SHP77 (cell line): ENCODE measurements at places on chromosomes 4 and X.

DNA sequence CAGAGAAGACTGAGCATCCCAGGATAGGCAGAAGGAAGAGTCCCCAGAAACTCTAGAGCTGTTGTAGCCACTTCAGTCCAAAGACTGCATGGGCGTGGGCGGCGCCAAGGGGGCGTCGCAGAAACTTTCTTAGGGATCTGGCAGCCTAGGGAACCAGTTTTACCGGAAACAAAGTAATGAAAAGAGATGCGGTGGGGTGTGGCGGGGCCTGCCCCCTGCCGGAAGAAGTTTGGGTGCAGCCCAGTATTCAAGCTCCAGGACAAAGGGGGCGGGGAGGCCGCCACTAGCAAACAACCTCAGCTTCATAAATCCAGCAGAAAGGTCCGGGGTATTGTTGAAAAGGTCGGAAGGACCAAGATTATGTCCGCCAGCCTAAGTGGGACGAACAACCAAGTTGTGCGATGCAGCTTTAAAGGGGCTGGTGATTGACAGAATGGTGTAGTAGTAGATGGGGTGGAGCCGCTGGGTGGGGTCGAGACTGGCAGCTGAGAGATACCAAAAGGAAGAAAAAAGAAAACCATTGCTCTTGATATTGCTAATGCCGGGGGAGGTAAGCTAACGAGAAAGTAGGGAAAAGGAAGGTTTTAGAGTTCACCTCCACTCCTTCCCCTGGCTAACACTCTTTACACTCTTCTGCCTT lies 190.5 kb downstream of the RRAGB start:
- DNase-seq, result peak; percentile 6

GRCh38 chr4:47073647-47074046 lies 42.3 kb downstream of the GABRB1 start:
- DNase-seq, result no peak

DNA sequence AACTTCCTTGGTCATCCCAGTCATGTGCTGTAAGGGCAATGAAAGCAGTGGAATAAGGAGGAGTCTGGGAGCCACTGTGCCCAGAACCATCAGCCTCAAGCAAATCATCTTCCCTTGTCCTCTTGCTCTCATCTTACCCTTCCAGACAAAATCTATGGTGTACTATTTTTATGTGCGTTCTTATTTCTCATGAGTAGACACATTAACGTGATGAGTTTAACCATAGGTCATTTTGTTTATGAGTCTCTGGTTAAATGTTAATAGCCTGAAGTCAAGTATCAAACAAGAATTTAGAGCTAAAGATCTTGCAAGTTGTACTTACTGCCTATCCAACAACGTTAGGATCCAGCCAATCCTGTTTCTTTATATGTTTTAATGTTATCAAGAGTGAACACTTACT lies 495.3 kb downstream of the SPRY1 start:
- DNase-seq, result no peak

- DNase-seq, result no peak
These were observed 167.6 kb upstream of the ARSJ start for GRCh38 chr4:114146947-114147618.

- no peak for DNase-seq
These were observed 47.6 kb downstream of the THOC2 start for GRCh38 chrX:123685232-123685631.

DNA sequence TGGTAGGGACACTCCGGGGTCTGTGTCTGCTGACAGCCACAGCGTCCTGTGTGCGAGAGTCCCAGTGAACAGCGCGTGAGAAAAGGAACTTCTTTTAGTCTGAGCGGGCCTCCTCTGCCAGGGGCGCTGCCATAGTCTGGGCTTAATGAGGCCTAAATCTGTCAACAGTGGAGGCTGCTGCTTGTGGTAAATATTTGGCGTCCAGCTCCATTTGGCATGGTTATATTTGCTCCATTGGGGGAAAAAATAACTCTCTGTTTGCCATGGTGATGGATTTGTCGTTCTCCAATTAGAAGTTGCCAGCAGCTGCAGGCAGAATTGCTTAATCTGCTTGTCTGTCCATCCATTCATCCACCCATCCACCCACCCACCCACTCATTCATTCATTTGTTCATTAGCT lies 71.4 kb upstream of the PSAPL1 start:
- DNase-seq, result no peak

- DNase-seq, result peak; percentile 14
These were observed 54.1 kb downstream of the BMP3 start for GRCh38 chr4:81084634-81085033.

DNA sequence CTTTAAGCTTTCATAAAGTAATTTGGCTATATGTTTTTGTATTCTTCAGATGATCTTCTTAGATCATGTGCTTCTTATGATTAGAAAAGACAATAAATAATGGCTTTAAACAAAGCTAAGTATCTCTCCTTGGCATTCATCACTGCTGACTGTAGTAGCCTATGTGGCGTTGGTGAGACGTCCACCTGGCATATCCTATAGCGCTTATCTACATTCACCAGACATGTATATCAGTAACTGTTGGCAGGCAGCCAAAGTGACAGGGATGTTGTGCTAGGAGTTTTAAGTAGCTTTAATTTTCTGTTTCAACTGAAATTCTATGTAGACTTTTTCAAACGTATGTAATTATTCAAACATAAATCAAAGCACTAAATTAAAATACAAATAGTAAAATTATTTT lies 276.4 kb downstream of the IL15 start:
- DNase-seq, result no peak

DNA sequence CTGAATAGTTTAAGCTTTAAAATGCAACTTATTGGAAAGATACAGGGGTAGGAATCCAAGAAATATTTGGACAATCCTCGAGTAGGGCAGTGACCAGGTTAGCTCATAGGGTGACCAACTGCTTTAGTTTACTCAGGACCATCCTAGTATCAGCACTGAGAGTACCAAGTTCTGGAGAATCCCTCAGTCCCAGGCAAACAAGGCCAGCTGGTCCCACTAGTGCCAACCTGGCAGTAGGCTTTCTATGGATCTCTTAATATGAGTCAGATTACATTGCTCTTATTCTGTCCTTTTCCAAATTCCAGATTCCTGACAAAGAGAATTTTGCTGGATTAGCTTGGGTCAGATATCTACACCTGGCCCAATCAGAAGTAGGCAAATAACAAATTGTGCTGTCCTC lies 493.7 kb downstream of the KCNIP4 start:
- DNase-seq, result no peak

DNA sequence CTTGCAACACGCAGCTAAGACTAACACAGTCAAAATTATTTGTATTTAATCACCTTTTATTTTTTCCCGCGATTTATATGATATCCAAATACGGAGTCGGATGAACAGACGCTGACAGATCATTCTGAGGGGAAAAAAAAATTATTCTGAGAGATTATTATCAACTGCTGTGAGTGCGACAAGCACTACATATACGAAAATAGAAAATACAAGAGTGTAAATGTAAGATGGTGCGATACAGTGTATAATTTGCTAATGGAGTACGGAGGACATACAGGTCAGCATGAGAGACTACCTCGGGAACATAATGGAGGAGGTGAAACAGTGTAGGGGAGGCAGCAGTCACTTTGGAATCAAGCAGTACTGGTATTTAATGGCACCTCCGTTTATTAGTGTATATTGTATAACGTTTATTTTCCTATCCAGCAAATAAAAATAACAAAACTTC lies 2.8 kb upstream of the LIN54 start:
- peak; percentile 15 for DNase-seq

DNA sequence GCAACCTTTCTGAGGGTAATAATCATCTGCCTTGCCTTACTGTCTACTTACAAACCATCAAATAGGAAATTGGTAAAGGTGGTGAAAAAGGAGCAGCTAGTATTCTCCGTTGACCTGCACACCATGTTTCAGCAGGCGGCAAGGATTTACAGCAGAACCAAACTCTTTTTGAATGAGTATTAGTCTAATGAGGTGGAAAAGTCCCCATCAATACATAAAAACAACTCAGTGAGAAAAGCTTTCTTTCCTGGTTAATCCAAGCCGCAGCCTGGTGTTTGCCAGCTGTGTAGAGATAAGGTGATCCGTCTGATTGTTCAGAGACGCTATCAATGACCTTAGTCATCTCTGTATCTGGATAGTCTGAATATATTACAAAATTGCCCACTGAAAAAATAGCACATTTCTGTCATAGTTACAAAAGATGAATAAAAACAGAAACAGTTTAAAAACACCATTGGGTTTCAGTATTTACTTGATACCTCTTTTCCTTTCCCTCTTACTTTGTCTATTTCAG lies 110.4 kb upstream of the TBC1D9 start:
- DNase-seq, result no peak

GRCh38 chrX:137052643-137053235 lies 18.9 kb upstream of the GPR101 start:
- DNase-seq, result no peak

GRCh38 chr4:3026540-3026939 lies 47.8 kb downstream of the HTT-AS start:
- DNase-seq, result no peak

- DNase-seq, result no peak
These were observed 2.0 kb downstream of the DHX15 start for GRCh38 chr4:24582235-24582832.

- no peak for DNase-seq
These were observed 15.1 kb upstream of the TNIP2 start for GRCh38 chr4:2771264-2771663.

DNA sequence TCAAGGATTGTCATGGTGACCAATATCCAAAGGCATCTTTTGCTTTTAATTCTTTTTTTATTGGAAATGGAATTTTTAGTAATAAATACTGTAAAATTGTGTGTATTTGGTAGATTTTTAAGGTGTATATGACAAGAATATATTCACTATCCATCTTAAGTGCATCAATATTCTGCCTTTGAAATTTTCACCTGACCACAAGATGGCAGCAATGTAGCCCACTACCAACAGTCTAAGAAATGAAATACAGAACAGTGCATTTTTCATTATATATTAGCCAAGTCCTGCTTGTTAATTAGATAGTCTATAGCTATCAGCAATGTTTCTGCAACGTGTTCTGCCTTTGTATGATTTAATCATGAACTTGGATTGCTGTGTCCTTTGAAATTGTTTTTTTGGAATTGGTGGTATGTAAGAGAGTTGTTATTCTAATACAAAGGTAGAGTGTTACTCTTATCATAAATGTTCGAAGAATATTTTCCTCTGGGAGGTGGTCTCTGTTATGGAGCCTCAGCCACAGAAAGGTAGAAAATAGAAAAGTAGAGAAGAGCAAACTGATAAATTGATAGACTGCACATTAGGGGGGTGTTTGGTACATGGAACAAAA lies 38.2 kb downstream of the HPGDS start:
- DNase-seq, result no peak

DNA sequence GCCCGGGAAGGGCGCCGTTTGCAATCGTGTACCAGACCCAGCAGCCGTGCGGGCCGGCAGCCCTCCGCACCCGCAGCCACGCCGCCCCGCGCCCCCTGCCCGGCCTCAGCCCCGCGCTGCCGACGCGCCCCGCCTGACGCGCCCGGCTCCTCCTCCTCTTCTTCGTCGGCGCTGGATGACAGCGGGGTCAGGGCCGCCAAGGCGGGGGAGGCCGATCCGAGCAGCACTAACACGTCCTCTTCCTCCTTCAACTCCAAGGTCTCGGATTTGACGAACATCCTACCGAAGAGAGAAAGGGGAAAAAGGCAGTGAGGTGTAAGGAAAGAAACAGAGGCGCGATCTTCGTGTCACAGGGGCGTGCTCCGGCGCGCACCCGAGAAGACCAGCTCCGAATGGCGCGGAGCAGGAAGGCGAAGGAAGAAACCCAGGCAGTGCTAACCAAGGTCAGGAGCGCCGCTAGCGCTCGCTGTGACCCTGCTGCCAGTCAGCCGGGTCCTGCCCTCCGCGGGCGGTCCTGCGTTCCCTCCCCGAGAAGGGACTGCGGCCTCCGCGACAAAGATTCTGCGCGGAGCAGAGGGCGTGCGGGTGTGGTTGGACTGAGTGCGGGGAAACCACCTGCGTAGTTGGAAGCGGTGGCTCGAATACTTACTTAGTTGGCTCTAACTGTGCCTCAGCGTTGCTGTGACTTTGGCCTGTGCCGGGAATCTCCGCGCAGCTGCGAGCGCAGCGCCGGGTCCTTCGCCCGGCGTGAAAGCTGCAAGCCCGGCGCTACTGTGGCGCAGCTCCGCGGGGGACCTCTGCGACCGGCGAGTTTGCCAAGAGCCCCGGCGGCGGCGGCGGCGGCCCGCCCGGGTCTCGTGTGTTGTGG lies 548 bp downstream of the NEUROG2 start:
- no peak for DNase-seq

DNA sequence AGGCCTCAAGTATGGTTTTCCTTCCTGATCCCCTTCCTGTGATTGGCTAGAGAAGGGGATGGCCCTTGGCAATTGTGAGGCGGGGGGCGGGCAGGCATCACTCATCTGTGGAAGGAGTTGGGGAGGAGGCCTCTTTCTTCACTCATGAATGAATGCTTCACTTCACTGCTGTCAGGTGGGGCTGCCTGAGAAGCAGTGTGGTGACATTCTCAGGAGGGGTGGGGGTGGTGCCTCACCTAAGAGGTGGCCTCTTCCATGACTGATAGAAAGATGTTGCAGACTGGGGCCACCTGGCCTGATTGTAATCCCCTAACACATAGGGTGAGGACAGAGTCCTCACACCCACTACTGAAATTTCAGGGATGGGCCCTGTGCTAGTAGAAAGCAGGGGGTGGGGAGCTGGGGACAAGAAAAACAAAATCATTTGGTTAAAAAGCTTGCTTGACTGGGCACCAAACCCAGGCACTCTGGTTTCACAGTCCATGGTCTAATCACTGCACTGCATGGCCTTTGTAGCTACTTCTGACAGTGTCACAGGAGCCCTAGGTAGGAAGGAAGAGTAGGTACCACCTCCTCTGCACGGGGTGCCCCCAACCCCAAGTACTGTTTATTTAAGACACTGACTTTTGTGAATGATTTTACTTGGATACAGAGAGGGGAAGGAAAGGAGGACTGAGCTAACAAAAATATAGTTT lies 5.6 kb upstream of the HOPX start:
- DNase-seq, result no peak

DNA sequence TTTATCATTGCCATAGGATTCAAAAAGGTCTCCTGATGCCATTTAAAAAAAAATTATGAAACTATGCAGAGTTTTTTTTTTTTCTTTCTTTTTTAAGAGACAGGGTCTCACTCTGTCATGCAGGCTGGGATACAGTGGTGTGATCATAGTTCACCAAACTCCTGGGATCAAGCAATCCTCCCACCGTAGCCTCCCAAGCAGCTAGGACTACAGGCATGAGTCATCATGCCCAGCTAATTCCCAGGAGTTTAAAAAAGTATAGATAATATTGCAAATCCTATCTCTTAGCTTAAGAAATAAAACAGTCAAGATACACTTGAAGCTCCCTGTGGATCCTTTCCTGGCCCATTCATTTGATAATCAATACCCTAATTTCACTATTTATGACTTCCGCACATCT lies 58.6 kb upstream of the PRSS48 start:
- DNase-seq, result no peak

- DNase-seq, result peak; percentile 33
These were observed at the start of gene SPOCK3 for GRCh38 chr4:167234316-167234881. Gene SPOCK3, minus strand, starts transcription at chr4:167234494.

- DNase-seq, result no peak
These were observed 9.3 kb downstream of the PTPN13 start for GRCh38 chr4:86603311-86603885.

- no peak for DNase-seq
These were observed 169.9 kb downstream of the ZNF330 start for GRCh38 chr4:141390571-141390970.

GRCh38 chr4:137635108-137635507 lies 102.8 kb upstream of the PCDH18 start:
- DNase-seq, result no peak

GRCh38 chr4:128550060-128550459 lies 259.4 kb upstream of the JADE1 start:
- no peak for DNase-seq
